HS-27A (cell line): ENCODE measurements at places on chromosomes 7 and 10.

DNA sequence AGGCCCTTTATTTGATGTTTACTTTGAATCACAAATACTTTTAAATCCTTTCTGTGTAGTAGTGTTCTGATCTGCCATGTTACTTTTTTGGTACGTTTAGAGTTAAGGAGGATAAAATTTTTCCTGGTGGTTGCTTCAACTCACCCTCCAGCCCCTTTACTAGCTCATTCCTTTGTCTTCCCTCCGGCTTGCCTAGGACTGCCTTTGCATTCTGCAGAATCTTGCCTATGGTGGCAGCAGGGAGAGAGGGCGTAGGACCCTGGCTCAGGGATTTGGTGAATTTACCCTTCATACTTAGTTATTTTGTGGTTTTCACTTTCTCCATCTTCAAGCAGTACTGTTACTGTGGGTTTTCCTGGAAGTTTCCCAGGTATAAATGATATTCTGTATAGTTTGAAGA, 833.5 kb downstream of the XPNPEP1 start:
- no peak for DNase-seq

GRCh38 chr7:19376538-19376937, 231.3 kb upstream of the FERD3L start:
- DNase-seq, result no peak

- no peak for DNase-seq
These were observed 113.2 kb downstream of the SND1 start for GRCh38 chr7:127765150-127765549.

- no peak for DNase-seq
These were observed 6.6 kb downstream of the OPTN start for GRCh38 chr10:13106387-13107045.

DNA sequence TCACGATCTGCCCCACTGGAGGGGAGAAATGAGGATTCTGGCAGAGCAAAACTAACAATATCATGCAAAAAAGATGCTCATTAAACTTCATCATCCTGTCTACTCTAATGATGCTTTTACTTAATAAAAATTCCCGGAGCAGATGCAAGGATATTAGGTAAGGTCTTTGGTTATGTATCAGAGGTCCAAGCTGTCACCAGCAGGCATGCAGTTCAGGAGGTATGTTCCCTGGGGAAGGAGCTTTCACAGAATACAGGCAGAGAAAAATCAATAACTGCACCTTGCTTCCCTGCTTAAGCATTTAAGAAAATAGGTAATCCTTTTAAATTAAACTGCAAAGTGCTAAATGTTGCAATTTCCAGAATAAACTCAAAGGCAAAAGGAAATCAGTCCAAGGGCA, 81.6 kb upstream of the C1QL3 start:
- no peak for DNase-seq

DNA sequence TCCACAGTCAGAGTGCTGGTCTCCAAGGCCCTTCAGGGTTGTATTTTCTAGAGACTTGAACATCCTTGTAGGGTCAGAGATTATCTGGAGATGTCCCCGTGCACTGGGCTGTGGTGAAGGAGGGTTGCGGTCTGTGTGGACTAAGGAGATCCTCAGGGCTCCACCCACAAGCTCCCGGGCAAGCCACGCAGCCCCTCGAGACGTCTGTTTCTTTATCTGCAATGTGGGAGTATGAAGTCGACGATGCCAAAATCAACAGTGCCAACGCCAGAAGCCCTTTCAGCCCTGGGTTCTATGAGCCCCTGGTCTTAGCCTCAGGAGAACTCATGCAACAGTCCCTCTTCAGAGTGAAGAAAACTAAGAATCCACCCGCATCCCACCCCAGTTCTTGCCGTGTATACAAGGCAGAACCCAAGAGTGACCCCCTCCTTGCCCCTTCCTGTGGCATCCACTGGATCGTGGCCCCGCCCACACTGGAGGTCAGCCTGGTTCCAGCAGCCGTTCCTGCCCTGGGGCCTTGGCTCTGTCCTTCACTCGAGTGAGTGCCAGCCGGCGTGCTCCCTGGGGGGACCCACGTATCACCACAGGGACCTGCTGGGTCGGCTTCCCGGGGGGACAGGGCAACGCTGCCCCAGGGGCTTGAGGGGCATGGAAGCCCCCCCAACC, 6.0 kb upstream of the SHH start:
- no peak for DNase-seq

DNA sequence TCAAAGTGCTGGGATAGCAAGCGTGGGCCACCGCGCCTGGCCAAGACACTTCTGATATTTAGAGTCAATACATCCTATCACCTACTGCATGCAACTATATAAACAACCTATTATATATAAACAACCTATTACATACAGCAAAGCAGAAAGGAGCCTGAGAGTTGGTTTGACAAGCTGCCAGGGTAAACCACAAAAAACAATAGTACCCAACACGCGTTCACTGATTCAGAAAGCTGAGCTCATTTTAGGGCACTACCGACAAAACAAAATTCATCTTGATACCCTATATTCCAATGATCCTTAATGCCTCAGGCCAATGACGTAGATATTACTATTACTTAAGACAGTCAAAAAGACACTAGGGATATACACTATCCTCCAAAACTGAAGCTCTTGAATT, 16.2 kb downstream of the MALSU1 start:
- DNase-seq, result no peak

DNA sequence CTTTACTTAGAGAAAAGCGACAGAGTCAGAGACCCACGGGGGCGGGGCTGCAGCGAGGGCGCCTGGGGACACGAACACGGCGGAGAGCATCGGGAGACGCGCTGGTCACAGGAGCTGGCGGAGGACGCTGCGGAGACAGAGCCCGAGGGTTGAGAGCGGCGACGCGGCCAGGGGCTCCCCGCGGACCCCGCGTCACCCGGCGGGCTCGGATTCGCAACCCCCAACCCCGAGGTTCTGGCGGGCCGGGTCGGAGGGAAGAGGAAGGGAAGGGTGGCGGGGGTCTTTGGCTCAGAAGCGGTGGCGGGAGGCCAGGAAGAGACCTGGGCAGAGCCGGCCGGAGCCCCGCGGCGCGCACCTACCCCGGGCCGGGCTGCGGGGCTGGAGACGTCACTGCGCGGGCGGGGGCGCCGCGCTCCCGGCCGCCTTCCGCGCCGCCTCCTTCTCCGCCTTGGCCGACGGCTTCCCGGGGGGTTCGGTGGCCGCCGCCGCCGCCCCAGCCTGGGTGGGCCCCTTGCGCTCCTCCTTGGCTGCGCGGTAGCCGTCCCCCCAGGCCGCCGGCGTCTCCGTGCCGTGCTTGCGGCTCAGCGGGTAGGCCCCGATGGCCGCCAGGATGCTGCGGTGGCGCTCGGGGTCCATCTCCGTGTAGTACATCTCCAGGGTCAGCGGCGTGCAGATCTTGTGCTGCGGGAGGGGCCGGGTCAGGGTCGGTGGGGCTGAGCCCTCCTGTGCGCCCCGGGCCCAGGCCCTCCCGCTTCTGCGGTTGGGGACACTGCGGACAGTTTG, 11.1 kb downstream of the CALY start:
- no peak for DNase-seq

DNA sequence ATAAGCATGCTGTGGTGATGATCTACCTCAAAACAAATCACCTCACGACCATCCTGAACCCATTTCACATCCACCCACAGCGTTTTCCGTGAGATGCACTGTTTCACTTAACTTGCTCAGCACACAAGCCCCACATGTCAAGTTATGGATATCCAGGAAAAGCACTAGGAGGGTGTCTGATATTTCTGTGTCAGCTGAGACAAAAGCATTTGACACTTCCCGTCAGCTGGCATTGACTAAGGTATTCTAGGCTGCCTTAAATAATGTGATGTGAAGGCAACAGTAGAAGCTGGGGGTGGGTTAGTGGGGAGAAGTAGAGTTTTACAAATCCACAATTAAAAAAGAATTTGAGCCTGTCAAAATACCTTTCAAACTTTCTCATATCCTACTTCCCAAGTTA, 68.7 kb upstream of the MDFIC start:
- DNase-seq, result no peak

DNA sequence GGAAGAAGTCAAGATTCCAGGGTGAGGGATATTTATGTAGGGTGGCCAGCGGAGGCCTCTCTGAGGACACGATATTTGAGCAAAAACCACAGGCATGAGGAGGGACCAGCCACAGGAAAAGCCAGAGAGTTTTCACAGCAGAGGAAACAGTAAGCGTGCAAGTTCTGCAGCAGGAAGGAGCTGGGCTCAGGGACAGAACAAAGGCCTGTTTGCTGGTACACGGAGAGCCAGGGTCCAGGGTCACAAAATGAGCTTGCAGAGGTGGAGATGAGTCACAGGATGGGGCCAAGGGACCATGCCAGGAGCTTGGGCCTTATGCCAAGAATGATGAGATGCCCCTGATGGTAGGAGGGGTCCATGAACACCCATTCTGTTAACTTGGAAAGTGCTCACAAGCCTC, 283.5 kb downstream of the PLXNA4 start:
- DNase-seq, result no peak

- no peak for DNase-seq
These were observed 51.2 kb downstream of the DPCD start for GRCh38 chr10:101639141-101639900.

DNA sequence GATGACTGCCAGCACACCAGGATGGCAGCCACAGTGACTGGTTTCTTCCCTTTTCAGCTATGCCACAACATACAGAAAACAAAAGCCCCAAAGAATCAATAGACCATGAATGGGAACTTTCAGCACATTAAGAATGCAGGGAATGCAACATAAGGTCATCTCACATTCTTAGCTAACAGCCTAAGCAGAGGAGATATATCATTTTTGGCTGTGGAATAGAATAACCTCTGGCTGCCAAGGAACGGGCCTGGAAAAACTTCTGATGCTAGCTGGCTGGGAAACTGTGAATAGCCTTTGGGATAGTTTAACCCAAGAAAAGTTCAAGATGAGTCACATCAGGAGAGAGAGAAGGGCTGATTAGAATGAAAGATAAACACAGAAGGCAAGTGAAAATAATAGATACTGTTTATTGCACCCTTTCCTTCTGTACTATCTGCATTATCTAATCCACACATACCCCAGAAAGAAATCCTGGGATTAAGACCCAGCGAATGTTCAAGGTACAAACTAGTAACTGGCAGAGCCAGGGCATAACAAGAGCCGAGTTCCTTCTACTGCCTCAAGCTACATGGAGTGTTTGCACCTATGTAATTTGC, 169.2 kb downstream of the SEMA3A start:
- DNase-seq, result peak; percentile 81

DNA sequence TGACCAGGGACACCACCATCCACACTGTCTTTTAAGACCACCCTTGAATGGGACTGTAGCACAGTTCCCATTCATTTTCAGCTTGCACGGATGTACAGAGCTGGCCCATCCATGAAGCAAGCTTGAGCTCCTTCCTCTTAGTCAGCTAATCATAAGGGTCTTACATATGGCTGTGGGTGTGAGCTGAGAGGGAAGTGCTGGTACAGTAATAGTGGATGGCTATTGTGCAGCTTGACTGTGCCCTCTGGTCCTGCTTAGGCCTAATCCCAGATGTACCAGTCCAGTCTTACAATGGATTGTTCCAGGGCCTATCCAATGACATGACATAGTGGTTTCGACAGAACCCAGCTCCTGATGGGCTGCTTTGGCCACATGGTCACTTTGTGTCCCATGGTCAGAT, 96.9 kb upstream of the ZNF438 start:
- no peak for DNase-seq

GRCh38 chr10:55629793-55630490, 731.1 kb downstream of the ZWINT start:
- DNase-seq, result no peak

DNA sequence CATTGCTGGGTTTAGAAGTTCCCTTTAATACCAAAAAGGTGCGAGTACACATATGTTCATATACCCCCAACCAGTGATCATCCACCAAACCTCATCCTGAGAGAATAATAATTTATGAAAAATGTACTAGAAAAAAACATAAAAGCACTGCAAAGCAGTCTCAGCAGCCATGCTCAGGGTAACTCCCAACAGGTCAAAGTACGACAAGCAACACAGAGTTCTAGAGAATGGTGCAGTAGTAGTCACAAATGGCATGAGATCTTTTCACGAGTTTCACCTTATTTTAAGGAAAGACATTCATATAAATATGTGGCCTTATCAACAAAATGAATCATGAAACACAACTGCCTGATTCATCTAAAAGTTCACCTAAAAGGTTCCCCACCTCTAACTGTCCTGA, 338.5 kb downstream of the PARD3 start:
- DNase-seq, result no peak

DNA sequence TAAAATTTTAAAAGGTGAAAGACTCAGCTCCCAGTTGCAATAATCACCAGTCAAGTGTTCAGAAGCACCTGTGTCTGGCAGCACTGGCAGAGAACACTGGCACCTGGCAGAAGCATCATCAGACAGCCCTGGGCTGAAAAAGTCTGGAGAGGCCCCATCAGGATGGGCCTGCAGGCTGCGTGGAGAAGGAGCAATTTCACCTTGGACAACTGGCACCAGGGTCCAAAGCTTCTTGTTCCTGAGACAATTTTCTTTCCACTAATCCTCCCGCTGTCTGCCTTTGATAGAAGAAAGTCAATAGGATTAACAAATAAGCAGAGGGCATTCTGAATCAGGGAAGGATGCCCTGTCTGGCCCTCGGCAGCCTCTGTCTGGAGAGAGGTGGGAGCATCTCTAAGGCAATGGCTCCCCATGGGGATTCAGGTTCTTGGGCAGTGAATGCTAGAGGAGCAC, 6.5 kb downstream of the COBL start:
- no peak for DNase-seq

DNA sequence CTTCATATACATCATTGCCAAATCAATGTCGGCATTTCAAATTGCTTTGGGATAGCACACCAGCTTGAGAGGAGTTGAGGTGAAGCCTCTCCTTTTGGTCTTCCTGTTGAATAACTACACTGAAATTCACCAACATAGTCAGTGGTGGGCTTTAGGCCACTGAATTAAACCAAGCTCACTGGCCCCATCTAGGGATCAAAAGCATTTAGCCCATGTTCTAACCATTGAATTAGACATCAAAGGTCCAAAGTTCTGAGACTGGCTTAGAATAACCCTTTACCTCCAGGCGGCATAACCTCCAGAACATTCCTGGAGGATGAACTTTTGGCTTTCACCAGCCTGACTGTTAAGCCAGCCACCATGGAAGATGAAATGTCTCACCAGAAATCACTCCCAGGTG, 54.6 kb downstream of the BPGM start:
- DNase-seq, result no peak

GRCh38 chr7:127918130-127918529, 113.1 kb downstream of the LRRC4 start:
- no peak for DNase-seq

DNA sequence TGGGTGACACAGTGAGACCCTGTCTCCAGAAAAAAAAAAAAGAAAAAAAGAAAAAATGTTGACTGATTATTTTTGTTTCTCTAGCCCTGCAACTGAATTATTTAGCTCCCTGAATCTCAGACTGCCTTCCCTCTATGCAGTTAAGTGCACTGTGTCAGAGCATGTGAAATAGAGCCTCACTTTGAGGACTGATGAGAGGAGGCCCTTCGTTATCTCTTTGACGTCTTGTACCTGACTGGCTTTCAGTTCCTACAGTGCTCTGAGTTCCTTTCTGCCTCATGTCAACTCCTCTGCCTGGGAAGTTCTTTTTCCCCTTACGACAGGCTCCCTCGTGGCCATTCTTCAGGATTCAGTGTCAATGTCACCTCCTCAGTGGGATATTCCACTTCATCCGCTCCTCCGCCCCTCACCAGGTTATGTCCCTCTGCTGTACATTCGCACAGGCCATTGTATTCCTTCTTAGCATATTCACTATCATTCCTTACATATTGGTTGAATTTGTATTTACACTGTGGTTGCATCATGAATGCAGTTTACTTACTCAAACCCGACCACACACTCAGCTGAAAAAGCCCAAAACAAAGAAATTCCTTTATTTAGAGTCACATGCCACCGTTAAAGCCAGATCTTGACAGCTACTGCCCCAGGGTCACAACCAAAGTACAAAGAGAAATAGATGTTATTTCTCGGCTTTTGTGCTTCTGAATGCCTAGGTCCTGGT, 18.1 kb upstream of the CAMK2G start:
- no peak for DNase-seq
